ENCODE measurements at places on chromosomes 7 and 10.

DNA sequence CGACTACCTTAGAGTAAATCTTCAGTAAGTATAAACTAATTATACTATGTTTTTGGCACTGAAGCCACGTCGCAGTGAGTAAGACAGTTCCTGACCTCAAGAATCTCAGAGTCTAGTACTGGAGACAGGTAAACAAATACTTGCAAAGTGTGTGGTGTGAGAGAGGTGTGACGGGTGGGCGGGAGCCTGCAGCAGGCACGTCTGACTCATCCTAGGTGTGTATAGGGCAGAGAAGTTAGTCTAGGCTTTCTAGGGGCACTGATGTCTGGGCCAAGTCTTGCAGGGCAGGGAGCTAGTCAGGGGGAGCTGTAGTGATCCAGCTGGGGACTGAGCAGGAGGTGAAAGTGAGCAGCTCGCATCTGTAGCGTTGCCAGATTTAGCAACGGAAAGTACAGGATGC lies 35.9 kb upstream of the SFTPD start:
- no peak for DNase-seq

GRCh38 chr10:64682043-64682442 lies 1160.8 kb downstream of the REEP3 start:
- no peak for DNase-seq

GRCh38 chr7:112405286-112405685 lies 45.0 kb upstream of the IFRD1 start:
- no peak for DNase-seq

- no peak for DNase-seq
Measured at GRCh38 chr10:74011017-74011416, 13.1 kb downstream of the VCL start.

- DNase-seq: no peak
Measured at GRCh38 chr10:122656741-122657140, 42.9 kb downstream of the C10orf120 start.

DNA sequence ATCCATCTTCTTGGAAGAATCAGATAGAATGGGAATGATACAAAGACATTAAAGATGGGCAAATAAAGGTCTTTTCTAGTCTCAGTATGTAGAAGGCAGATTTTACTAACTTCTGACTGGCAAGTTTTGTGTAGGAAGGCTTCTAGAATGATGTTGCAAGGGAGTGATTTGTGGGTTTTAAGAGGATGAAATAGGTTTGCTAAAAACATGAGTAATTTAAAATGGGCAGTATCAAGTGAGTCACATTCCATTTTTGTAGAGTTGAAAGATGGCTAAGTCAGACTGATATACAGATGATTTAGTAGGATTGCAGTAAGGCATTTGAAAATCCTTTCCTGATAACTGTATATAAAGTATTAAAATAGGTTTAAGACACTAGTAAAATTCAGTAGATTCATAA lies 777.4 kb downstream of the SORCS1 start:
- no peak for DNase-seq
